Activated CD4-positive, alpha-beta T cell treated with anti-CD3 and anti-CD28 coated beads for 24 hours (primary cell): ENCODE measurements at places on chromosomes 1 and 21.

GRCh38 chr21:46068516-46069079 lies 29.3 kb upstream of the COL6A2 start:
- DNase-seq: no peak

- DNase-seq: no peak
Observed at GRCh38 chr1:12665511-12665910, 21.6 kb downstream of the AADACL4 start.

DNA sequence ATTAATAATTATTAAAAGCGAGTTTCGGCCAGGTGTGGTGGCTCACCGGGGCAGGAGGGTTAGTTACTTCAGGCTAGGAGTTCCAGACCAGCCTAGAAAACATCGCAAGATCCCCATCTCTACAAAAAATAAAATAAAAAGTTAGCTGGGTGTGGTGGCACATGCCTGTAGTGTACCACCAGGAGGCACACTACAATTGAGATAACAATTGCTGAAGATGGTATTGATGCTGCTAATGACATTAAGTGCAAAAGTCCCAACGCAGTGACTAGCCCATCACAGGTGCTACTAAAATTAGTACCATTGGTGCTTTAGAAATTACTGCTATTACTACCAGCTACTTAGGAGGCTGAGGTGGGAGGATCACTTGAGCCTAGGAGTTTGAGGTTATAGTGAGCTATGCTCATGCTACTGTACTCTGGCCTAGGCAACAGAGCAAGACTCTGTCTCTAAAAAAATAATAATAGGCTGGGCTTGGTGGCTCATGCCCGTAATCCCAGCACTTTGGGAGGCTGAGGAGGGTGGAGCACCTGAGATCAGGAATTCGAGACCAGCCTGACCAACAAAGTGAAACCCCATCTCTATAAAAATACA lies 156.6 kb downstream of the GREM2 start:
- DNase-seq: no peak

- DNase-seq: no peak
Observed at GRCh38 chr1:185087746-185088145, 42.4 kb downstream of the RNF2 start.

DNA sequence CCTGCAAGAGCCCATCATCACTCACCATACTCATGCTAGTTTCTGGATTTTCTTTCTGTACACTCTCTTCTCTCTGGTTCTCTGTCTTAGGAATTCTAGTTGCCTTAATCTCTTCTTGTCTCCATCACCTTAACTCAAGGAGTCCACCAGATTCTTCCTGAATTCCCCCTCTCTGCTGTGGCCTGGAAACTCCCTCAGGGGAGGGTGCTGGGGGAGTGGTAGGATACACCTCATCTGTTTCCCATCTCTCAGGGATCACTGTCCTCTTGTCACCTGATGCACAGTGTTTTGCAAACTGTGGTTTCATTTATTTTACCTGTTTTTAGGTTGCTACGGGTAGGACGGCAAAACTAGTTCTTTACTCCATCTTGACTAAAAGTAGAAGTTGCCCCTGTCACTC lies 6.6 kb upstream of the GNG12 start:
- no peak for DNase-seq

GRCh38 chr1:216630532-216630931 lies 92.7 kb downstream of the ESRRG start:
- no peak for DNase-seq

GRCh38 chr1:184059887-184060286 lies 8.4 kb downstream of the TSEN15 start:
- no peak for DNase-seq

DNA sequence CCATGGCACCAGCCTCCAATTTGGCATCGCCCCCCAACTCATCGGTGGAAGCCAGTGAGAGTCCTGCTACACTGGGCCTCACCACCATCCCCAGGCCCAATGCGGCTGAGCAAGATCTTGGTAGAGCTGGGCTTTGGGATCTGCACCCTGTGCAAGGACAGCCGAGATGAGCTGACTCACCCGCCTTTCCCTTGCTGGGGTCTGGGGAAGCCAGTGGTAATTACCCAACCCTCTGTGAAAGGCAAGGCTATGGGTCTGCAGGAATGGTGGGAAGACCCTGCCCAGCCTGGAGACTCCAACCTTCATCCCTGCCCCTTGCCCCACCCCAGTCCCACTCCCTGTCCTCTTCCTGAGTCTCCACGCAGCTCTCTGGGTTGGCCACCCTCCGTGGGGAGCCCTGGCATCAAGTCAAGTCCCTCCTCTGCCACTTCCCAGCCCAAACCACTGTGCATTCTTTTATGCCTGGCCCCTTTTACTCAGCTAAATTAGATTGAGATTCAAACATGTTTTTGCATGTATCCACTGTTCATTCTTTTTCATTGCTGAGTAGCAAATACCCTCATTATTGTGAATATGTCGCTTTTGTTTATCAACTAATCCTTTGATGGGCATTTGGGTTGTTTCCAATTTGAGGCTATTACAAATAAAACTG lies 8.8 kb downstream of the SMCP start:
- DNase-seq: no peak

- no peak for DNase-seq
Observed at GRCh38 chr1:230749150-230749549, 2.0 kb downstream of the CAPN9 start.

DNA sequence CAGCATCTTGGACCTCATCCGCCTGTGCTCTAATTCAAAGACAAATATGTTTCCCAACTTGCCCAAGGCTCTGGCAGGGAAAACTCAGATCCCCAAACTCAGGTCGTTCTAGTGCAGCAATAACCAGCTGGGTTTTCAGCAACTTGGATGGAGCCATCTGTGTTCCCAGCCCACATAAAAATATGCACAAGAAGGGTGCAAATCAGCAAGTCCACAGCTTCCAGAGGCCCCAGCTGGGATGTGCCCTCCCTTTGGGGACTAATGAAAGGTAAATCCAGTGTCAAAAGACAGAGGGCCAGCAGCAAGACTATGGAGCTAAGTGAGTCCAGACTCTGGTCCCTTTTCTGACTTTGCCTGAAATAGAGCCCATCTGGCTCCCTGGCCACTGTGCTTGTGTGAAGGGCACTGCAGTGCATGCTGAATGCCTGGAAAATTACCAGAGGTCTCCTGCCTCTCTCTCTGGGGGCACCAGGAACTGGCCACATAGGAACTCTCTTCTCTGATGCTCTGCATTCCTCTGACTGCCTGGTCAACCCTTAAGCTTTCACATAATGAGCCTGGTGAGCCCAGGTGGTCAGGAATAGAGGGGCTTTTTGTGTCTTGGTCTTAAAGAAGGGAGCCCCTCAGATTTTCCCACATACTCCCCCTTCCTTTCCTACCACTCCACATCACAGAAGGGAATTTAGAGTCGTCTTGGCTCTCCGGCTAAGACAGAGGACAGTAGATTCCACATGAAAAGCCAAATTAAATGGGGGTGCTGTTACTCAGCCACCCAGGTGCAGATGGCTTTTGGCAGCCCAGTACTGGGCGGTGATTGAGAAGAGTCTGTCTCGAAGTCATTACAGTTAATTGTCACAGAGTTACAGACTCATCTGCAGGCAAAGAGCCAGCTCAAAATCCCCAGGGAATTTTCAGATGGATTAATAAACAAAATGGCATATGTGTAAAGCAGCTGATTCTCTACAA lies 88.1 kb upstream of the C1orf21 start:
- no peak for DNase-seq

DNA sequence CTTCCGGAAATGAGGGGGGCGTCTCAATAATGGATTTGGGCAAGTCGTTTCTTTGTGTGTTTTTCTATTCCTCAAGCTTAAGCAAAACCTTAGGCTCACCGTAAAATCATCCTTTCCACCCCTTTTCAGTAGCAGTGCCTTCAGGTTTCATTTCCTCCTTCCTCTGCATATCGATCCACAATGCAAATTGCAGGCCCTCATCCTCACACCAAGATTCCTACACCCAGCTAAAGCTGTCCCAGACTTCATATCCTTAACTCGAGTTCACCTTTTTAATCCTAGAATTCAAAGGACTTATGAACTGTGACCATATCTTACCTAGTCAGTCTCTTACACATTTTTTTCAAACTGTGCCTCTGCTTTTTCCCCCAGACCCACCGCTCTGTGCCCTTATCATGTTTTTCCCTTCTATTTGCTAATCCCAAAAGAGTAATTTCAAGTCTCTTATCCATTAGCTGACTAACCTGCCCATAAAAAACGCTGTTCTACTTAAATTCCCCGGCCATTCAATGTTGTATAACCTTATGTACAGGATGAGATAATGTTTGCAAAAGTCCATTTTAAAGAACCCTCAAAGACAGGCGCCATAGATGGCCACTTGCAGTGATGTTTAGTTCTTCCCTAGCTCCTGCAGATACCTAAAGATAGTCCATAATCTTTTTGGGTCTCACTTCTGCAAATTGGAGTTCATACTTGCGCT lies 1.5 kb downstream of the AKIRIN1 start:
- DNase-seq: no peak
